ENCODE measurements at places on chromosomes 5 and 9. TPM values are rescaled to one million over a fixed set of nuclear protein-coding genes. Genes with fewer than 3 reads are reported as not detected.
A peak's percentile ranks its signal among the peaks of the same experiment; 100 is the strongest.

GRCh38 chr9:21906881-21907280 is 87.3 kb downstream of the CDKN2A start:
- DNase-seq: no peak

DNA sequence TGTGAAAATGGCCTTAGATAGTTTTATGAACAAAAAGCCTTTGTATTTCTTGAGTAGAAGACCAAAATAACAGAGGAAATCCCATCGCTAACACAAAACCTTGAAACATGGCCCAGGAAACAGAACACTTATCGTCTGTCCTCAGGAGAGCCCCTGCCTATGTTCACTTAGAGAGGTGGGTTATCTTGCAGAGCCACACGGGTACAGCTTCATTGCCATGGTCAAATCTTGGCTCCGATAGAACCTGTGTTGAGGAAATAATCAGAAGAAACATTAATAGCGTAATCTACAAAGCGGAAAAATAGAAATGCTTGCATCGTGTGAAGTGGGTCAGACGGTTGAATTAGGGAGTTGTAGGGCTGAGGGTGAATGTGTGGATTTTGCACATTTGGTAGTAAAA is 216.1 kb downstream of the MAST4 start:
- DNase-seq: no peak

GRCh38 chr9:90025816-90026215 is 421.0 kb downstream of the GADD45G start:
- no peak for DNase-seq

- DNase-seq: no peak
Measured at GRCh38 chr5:110611817-110612216, 114.7 kb downstream of the TMEM232 start.

DNA sequence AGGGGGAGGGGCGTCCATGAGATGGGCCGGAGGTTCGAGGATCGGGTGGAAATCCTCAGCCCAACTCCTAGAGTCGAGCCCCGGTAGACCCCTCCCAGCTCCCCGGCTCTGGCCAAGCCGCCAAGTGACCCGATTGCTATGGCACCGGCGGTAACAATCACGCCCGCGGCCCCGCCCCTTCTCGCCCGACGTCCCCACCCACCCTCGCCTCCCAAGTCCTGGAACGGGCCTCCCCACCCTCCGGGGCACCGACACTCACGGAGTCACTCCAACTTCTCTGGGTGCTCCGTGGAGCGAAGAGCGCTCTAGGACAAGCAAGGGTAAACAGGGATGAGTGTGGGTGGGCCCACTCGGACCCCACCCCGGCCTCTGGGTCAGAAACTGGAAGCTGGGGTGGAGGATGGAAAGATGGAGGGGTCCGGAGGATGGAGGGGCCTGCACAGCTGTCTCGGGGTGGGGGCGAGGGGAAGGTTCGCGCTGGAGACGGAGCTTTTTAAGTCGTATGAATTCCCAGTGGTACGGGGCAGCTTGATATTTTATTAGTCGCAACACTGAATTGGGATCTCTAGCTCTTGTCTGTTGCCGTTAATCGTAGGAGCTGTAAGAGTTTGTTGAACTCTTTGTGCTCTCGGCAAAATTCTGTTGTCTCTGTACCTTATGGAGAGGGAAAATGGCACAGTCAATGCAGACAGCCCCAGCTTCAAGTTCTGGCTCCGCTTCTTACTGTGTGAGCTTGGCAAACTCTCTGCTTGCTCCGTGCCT is at the start of gene SPACA9:
SPACA9 (plus strand) TSS at position 204 of the 762 bp plus-strand sequence. CDS start 5,050 bp downstream, outside the sequence.
- no peak for DNase-seq

GRCh38 chr9:122961139-122961538 is 20.3 kb downstream of the RABGAP1 start:
- DNase-seq: no peak

DNA sequence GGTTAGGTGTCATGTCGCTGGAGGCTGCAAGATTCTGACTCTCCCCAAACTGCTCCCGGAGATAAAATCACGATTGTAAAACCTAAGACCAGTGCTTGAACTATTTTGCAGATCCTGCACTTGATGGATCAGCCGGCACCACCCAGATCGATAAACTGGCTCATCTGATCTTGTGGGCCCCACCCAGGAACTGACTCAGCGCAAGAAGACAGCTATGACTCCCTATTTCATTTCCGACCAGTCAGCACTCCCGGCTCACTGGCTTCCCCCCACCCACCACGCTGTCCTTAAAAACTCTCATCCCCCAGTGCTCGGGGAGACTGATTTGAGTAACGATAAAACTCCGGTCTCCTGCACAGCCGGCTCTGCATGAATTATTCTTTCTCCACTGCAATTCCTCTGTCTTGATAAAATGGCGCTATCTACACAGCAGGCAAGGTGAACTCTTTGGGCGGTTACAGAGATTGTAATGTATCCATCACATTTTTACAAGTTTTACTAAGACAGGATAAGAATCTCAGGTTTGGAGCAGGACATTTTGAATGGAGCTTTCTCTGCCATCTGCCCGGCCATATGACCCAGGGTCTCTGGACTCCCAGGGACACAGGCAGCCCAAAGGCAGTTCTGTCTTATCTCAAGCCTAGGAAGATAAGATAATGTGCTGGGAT is 10.6 kb upstream of the PPP1R26 start:
- DNase-seq: no peak

DNA sequence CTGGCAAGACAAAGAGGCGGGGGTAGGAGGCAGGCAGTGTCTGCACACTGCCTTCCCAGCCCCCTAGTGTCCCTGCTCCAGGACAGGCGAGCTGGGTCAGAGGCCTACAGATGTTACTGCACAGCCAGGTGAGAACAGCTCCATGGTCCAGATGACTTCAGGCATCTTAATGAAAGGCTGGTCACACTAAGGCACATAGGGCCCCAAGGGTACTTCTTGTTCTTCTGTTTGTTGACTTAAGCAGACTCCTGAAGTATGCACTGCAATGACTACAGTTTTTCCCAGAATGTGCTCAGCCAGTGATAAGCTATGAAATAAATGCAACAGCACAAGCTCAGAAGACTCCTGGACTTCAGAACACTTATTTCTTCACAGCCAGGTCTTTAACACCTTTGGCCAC is 27.4 kb downstream of the ATPSCKMT start:
- no peak for DNase-seq

DNA sequence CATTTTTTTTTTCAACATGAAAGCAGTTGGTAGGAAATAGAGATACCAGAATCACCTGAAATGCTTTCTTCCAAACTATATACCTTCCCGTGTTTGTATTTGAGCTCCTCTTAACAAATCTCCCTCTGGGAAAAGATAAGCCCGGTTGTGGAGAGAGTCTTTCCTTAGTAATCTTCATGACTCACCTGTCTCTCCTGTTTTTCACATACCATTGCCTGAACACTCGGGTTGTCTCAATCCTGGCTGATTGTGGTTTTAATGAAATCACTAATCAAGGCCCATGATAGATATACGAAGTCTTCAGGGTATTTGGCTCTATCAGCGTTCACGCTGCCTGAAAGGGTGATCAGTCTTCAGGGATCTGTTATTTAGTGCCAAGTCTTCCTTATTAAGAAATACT is 136.7 kb downstream of the MAN2A1 start:
- no peak for DNase-seq

- no peak for DNase-seq
Measured at GRCh38 chr9:98184326-98184725, 8.1 kb downstream of the CORO2A start.

DNA sequence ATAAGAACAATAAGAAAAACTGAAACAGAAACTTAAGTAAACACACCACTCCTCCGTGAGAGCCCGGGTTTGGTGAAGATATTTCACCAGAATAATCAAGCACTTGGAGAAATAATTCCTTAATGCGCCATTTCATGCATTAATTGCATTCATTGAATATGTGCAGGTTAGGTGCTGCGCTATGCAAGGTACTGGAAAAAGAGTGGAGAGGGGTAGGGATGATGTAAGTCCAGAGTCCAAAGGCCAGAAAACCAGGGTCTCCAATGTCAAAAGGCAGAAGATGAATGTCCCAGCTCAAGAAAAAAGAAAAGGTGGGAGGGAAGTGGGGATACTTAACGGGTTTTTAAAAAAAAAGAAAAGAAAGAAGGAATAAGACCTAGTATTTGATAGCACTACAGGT is 669 bp upstream of the ZFP37 start:
- DNase-seq: peak; percentile 11

DNA sequence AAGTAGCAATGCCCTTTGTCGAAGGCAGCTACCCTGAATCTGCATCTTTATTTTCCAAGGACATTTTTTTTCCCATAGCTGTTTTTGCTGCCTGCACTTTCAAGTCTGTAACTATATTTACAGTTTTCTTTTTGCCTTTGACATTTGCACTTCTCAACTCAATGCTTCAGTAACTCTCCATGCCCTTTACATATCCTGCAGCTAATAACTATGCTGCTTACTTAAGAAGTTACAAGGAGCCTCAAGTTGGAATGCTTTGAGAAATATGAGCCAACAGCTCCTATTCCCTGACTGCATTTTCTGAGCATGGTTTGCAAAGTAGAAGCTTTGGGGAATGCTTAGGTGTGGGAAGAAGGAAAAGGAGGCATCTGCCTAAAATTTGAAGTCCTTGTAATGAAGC is 194.8 kb upstream of the TRPC7 start:
- no peak for DNase-seq

DNA sequence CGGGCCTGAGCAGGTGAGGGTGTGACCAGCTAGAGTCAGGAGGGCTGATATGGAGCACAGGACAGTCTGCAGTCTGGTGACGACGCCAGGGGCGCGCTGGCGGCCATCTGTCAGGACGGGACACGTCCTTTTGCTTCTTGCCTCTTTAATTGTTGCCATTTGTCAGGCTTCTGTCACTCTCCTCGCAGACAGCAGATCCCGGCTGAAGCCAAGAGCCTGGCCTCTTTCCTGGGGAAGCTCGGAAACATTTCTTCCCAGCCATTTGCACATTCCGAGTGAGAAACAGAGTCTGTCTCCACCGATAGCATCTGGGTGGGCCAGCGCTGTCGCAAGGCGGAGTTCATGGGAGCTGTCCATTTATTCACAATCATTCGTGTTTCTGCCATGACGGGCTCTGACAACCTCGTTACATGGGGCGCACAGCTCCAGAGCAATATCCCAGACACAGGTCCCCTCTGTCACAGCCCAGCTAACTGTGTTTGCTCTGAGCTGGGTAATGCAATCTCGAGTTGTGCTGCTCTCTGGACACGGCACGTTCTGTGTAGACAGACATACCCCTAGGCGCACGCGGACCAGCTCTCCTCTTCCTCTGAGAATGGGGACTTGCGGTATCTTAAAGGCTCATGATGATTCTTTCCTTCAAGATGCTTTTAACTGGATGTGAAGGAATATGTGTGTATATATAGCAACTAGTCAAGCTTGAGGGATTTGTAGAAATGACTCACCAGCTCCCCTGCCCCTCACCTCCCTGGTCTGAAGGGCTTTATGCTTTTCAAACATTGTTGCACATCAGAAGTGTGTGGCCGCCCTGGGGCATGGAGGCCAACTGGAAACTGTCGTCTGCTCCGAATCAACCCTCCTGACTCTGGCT is 105.3 kb upstream of the FCN2 start:
- DNase-seq: no peak

Gene RANBP3L
- total RNA-seq: 0.09 TPM

Gene GLRA1
- not detected for total RNA-seq

Gene IL5
- not detected for total RNA-seq

Gene FGD3
- total RNA-seq: 0.84 TPM

Gene PCDHB2
- 7.1 TPM for total RNA-seq

Gene HAVCR2
- total RNA-seq: not detected

Gene COQ4
- 16.2 TPM for total RNA-seq

Gene ZNF366
- total RNA-seq: not detected

Gene TMEM252
- not detected for total RNA-seq

Gene LTC4S
- total RNA-seq: 0.35 TPM

Measured in HepG2 (cell line).